ENCODE measurements at places on chromosomes 13 and 19.

- DNase-seq, result no peak
Measured at GRCh38 chr19:19741184-19741583, 8.3 kb upstream of the ZNF14 start.

GRCh38 chr13:87172166-87172835, 498.9 kb upstream of the SLITRK5 start:
- DNase-seq, result no peak

- DNase-seq, result no peak
Measured at GRCh38 chr13:82356667-82357410, 1525.4 kb downstream of the SLITRK1 start.

GRCh38 chr13:100875392-100876043, 200.9 kb upstream of the TMTC4 start:
- DNase-seq, result no peak

DNA sequence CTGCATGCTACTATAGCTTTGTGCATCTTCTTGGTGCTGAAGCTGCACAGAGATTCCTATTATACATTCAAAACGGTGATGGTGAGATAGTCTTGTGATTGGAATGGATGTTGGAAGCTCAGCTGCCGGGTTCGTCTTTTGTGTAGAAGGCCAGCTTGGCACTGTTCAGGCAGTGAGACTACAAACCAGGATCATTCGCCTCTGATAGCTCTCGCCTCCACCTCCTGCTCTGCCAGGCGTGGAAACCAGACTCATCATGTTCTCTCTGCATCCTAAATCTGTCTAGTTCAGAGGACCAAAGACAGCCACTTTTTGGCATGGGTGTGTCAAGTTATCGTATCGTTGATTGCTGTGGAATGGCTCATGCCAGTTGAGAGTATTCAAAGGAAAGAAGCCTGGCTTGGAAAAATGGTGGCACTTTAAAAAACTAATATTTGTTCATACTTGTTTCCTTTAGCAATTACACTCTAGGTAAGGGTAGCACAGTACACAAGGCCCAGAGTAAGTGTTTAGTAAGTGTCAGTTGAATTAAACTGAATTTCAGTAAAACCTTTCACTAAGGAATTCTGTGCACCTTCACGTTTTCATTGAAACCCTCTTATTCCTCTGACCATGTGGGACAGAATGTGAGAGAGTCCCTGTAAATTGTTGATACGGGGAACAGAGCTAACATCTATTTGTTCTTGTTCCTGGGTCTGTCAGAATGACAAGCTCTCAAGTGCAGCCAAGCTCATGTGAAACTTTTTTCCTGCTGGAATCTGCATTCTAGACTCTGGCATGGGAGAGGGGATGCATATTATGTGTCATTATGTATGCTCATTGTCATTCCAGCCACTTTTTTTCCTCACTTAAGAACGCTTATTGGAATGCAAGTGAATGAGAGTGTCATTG, 69.8 kb downstream of the DPY19L3 start:
- DNase-seq, result no peak

GRCh38 chr19:53396525-53396868, 1.5 kb downstream of the ZNF765 start:
- DNase-seq, result no peak
